Renal pelvis (tissue), 12 donors: ENCODE measurements at places on chromosomes 11 and 22.

- no peak for DNase-seq
These were observed 65.4 kb upstream of the CRTAM start for GRCh38 chr11:122772945-122773344.

DNA sequence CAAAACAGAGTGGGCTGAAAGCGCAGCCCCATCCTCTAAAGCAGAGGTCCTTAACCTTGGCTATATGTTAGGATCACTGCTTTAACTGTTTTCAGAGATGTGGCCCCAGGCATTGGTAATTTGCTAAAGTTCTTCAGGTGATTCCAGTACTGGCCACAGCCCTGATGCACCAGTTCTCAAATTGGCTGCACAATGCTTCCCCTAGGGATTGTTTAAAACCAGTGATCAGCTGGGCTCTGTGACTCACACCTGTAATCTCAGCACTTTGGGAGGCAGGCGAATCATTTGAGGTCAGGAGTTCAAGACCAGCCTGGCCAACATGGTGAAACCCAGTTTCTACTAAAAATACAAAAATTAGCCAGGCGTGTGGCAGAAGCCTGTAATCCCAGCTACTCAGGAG is 8.4 kb upstream of the IRAG1 start:
- DNase-seq: no peak

- DNase-seq: no peak
These were observed 179.3 kb upstream of the RAG2 start for GRCh38 chr11:36777311-36777710.

DNA sequence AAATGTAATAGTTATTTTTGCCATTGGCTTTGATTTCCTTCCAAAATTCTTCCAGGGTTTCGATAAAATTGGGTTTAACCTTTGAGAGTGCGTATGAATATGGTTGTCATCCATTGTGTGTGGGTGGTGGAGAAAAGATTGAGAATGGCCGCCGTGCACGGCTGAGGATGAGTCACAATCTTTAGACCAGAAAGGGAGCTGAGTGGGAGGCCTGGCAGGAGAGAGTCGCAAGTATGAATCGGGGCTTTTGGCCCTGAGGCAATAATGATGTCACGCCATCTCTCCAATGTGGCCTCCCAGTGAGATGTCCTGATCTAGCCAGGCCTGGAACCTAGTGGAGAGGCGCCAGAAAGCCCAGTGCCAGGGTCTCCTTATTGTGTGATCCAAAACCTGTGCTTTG is 33.1 kb upstream of the SMPD1 start:
- DNase-seq: no peak

GRCh38 chr22:39475337-39475736 is 18.5 kb downstream of the MGAT3 start:
- DNase-seq: no peak

DNA sequence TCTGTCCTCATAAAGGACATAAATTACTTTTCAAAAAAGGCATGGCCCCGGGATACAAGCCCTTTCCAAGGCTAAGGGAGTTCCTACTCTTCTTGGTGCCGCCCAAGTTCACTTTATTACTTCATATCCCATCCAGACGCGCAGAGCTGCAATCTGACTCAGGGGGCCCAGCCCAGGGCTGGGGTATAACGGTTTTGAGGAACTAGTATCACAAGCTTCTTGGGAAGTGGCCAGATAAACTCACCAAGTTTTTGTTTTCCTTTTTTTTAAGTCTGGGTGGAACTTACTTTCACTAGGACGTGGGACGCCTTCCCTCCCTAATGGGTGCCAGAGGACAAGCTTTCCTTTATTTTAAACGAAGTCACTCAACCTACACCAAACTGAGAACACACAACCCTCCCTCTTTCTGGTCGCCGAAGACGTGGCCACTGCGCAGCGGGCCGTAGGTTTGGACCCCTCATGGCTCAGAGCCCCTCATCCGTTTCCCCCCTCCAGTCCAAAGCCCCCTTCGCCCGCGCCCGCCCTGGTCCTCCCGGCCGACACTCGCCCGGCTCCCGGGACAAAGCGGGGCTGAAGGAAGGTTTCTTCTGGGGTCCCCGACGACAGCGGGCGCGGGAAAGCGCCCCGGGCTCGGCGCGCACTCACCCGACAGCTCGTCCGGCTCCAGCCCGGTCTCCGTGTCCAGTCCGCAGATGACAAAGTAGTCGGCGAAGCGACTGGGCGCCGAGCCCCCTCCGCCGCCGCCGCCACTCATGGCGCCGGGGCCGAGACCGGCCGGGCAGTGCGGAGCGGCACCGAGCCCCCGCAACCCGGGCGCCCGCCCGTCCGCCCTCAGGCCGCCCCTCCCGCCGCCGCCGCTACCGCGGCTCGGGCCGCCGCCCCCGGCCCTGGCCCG is 587 bp downstream of the DENND5A start:
- DNase-seq: peak; percentile 74

DNA sequence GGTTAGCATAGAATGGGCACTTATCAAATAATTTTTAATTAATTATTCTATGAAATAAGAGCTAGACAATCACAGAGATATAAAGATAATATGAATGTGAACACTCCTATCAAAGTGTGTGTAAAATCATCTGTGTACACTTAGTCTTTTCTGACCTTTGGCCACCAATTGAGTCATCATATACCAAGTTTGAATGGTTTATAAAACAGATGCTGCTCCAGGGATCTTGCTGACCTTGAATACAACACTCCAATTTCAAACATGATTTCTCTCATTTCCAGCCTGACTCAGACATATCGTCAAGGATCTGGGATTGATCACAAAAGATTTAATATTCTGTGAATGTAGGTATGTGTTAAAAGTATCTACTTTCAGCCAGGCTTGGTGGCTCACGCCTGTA is 2.9 kb upstream of the OR51V1 start:
- DNase-seq: no peak

GRCh38 chr11:44615913-44616791 is 50.7 kb downstream of the CD82 start:
- DNase-seq: no peak
